ENCODE measurements at places on chromosomes 6 and 20.
A peak's percentile ranks its signal among the peaks of the same experiment; 100 is the strongest.

GRCh38 chr20:36967636-36968035 lies 16.1 kb upstream of the SAMHD1 start:
- DNase-seq = no peak

DNA sequence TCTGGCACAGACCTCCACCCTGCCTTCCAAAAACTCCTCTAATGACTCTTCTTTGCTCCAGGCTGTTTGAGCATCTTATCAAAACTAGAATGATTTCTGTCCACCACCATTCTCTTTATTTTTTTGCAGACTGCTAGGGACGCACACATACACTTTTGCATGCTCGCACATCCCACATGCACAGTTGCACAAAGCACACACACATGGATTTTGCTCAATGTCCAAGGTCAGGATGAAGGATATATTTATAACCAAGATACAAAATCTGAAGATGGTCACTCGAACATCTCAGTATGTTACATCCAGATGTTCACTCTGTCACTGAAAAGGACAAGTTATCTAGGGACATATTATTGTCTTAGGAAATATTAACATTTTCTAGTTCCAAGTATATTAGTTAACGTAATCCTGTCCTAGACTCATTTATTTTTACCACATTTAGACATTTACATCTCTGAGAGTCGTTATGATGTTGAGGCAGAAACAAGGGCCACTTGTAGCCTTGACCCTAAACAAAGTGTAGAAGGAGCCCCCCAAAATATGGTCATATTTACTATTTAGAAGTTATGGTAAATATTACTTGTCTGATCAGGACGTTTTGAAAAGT lies 3.4 kb upstream of the SIM1 start:
- no peak for DNase-seq

- no peak for DNase-seq
Observed at GRCh38 chr6:73898599-73898998, 202.6 kb downstream of the CD109 start.

DNA sequence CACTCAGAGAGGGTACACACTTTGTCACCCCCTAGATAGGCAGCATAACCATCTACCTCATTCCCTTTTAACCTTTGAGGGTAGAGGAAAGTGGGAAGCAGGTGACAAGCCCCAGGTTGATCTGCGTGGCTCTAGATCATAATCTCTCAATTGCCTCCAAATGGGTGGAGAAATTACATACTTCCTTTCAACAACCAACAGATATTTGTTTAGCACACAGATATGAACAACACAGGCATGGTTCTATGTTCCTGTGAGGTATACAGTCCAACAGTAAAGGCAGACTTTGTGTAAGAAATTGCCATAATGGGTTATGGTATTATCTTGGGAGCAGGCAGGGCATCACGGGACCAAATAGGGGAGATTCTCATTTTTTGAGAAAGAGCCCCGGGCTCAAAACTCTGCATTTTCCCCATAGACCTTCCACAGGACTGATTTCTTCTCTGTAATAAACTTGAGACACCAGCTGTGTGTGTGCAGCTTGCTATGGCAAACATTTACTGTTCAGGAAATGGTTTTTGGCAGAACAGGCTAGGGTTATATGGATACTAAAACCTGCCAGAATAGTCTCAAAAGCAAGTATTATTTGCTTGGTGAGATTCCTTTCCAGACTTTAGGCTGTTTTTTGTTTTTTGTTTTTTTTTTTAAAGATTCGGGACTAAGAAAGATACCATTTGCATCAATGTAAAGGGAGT lies 126.2 kb downstream of the CD164 start:
- DNase-seq = no peak

- DNase-seq = peak; percentile 22
Observed at GRCh38 chr20:7741866-7742265, 198.4 kb downstream of the HAO1 start.

DNA sequence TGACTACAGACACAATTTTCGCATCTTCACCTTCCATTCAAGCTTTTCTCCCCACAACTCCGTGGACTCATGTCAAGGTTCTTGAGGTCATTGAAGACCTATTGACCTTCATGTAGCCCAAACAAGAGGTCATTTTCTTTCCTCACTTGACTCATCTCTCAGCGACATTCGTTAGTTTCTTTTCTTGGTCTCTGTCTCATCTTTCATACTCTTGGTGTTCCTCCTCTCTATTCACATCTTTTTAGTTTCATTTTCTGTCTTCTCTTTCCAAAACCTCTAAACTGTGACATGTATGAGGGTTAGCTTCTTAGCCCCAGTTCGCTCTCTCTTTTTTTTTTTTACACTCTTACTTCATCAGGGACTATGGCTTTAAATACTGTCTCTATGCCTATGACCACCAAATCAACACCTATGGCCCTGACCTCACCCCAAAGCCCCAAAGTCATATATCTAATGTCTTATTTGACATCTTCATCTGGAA lies 128.6 kb upstream of the BACH2 start:
- no peak for DNase-seq

- DNase-seq = no peak
Observed at GRCh38 chr6:33513213-33513612, 58.8 kb downstream of the ZBTB9 start.

DNA sequence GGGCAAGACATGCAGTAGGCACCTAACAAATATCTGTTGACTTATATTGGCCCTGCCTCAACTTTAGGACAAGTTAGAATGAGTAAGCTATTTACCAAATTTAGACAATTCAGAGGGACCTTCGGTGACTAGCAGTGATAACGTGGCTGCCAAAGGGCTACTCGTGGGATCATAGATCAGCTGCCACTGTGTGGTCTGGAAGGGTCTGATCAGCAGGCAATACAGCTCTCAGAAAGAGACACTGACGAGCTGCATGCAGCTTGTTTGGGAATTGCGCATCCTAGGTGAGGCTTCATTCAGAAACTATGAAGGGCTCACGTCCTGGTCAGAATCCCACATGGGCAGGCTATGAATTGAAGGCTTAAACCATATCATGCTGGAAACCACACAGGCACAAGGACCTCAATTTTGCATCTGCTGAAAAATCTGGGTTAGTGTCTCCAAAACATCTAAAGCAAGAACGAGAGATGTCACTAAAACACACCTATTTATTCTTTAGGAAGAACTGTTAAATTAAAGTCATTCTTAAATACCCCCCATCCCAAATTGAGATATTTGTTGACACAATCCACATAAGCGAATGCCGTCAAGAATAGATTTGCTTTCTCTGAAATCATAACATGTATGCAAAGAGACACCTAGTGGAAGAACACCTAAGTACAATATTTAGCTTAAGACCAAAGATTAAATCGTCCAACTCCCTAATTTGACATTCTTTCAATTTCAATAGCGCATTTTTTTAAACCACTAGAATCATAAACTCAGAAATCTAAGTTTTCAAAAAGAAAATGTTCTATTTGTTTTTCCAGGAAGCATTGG lies 79.6 kb downstream of the IPCEF1 start:
- peak; percentile 8 for DNase-seq

GRCh38 chr6:36117658-36118549 lies 12.4 kb upstream of the MAPK13 start:
- no peak for DNase-seq

- no peak for DNase-seq
Observed at GRCh38 chr6:37559050-37559449, 59.4 kb upstream of the CCDC167 start.

- peak; percentile 94 for DNase-seq
Observed at GRCh38 chr20:44692932-44693480, 22.2 kb upstream of the CCN5 start.

DNA sequence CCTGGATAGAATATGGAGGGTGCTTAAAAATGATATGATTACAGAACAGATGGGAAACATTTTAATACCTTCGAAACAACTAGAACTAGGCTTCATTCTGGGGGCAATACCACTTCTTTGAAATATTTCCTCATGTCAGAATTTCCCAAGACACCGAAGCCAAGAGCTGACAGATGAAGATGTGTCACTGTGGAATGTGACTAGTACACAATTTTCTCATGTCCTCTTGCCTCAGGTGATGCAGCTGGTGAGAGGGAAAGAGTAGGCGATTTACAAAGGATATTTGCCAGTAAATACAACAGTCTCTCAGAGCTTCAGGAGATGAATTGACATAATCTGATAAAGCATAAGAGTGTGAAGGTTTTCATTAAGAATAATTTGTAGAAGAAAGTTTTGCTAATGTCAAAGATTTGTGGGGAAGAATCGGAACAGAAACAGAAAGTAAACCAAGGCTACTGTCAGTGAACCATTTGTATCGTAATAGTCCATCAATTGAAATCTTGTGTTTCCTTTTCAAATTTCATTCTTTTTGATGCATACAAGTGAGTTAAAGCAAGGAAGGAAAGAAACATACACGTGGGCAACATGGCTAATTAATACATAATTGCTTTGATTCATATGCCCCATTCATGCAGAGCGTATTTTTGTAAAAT lies 164.7 kb upstream of the CCN2 start:
- peak; percentile 27 for DNase-seq

- DNase-seq = no peak
Observed at GRCh38 chr6:75611011-75611701, 9.5 kb downstream of the SENP6 start.

GRCh38 chr6:129754750-129755149 lies 44.8 kb upstream of the ARHGAP18 start:
- DNase-seq = no peak

DNA sequence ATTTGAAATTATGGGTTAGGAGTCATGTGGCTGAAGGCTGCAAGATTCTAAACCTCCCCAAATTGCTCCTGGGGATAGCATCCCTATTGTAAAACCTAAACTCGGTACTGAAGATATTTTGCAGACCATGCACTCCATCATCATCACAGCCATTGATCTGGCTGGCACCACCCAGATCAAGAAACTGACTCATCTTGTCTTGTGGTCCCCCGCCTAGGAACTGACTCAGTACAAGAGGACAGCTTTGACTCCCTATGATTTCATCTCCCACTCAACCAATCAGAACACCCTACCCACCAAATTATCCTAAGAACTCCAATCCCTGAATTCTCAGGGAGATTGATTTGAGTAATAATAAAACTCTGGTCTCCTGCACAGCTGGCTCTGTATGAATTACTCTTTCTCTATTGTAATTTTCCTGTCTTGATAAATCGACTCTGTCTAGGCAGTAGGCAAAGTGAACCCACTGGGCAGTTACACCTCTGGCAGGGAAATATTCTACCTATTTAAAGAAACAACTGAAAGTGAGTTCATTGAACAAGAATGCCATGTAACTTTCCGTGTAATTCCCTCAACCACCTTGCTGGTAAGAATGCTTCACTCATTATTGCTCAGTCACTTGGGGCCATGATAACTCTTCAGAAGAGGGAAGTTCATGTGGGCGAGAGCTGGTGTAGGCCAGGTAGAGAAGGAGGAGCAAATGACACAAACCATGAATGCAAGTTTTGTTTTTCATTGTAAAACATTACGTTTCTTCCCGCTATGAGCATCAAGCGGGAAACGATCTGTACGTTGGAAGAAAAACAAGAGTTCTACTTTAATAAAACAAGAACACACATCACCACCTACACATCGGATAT lies 602.9 kb upstream of the ARID1B start:
- no peak for DNase-seq

DNA sequence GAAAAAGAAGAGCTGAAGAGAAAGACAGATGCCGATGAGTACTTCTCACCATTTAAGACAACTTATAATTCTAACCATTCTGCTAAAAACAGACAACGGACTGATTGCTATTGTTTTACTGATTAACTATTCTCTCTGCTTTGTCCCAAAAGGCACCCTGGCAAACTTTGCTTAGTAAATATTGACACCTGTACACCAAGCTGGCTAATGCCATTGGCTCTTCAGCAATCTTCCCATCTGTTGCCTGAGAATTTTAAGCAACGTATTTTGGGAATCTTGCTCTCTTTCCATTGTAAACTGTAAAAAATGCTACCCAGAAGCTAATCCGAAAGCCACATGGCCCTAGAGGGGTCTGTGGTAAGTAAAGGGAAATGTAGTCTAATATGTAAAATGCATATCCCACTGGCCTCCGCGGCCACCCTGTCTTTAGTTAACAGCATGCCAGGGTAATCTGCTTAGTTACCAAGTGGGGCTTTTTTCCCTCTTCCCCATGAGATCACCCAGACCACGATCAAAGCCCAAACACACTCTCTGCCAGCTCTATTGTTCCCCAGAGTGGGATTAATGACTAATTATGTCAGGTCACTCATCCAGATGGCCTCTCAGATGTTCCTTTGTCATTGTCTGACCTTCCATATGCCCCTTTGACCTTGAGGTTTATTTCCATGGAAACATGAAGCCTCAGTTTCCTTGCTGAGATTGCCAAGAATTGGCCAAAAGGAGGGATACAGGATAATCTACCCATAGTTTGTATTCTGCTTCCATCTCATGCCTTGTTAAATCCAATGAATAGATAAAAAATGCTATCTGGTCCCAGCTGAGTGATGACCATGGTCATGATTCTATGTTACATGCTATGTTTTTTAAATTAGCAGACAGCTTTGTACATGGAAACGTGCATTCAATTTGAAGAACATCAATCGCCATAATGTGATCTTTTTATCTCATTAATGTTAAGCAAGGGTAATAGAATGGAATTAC lies 216.4 kb upstream of the MCHR2 start:
- no peak for DNase-seq

DNA sequence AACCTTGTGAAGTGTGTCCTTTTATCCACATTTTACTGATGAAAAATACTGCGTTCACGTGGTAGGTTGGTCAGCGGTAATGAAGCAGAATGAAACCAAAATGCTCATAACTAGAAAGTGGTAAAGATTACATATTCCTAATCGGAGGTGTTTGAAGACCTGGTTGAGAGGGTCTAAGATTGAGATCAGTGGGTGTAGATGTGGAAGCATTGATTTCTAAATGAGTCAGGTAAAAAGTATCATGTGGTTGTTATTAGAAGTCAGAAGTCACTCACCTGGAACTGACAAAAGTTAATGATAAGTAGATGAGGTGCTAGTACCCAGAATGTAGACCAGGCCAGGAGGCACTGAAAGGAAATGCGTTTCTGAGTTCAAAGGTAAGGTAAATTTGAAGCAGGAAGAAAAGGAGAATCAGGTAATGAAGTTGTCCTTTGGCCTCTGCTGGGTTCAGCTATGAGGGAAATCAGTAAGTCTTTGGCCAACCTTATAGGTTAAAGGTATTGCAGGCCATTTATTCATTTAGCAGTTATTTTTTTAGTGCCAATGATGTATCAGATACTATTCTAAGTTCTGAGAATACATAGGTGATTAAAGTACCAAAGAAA lies 31.2 kb downstream of the FAM83B start:
- no peak for DNase-seq

DNA sequence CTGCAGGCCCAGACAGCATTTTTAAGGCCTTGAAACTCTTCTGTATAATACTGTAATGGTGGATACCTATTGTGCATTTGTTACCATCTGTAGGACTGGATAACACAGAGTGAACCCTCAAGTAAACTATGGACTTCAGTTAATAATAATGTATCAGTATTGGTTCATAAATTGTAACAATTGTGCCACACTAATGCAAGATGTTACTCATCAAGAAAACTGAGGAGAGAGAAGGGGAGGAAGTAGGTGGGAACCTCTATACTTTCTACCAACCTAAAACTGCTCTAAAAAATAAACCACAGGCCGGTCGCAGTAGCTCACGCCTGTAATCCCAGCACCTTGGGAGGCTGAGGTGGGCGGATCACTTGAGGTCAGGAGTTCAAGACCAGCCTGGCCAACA lies 10.8 kb downstream of the MAPK13 start:
- no peak for DNase-seq

- no peak for DNase-seq
Observed at GRCh38 chr20:18611492-18611891, 23.6 kb downstream of the DTD1 start.

GRCh38 chr20:18321316-18321715 lies 33.0 kb downstream of the ZNF133 start:
- DNase-seq = no peak

- no peak for DNase-seq
Observed at GRCh38 chr6:157063176-157063905, 260.0 kb downstream of the TMEM242 start.

- no peak for DNase-seq
Observed at GRCh38 chr6:100923481-100924165, 42.5 kb upstream of the ASCC3 start.
